ENCODE measurements at places on chromosomes 7 and 10.

- no peak for DNase-seq
Observed at GRCh38 chr10:121289800-121290199, 308.4 kb downstream of the FGFR2 start.

GRCh38 chr7:134355927-134356326, 39.2 kb upstream of the SLC35B4 start:
- peak; percentile 59 for DNase-seq

DNA sequence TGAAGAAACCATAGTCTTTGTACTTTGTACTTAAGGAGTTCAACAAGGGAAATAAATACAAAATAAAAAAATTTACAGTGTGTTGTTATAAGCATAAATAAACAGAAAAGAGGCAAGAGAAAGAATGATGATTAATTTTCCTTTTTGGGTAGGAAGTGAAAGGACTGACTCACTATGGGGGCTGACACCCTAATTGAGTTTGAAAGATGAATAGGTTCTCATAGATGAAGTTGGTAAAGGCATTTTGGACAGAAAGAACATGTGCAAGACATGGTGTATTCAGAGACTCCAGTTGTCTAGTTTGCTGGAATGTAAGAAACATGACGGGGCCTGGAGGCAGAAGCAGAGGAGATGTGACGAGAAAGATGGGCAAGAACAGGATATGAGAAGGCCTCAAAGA, 83.7 kb downstream of the VPS50 start:
- no peak for DNase-seq

DNA sequence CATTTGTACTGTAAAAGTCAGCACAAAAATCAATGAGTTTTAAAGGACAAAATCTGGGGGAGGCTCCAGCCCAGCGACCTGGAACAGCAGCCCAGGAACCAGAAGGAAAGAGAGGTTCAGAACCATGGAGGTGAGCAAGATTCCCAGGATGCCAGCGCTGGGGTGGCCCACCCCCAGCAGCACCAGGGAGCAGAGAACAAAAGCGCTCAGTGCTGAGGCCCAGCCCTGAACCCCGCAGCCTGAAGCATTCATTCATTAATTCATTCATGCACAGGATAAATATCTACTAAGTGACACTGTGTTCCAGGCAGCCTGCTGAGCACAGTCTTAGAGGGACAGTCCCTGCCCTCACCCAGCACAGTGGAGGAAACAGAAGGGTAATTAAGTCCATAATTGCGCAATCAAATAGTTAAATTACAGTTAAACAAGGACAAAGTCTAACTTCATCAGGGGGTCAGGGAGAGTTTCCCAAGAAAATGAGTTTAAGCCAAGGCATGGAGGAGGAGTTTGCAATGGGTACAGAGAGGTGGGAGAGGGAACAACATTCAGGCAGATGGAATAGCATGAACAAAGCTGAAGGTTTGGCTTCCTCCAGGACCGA, 202.3 kb downstream of the GRID1 start:
- DNase-seq, result no peak

- no peak for DNase-seq
Observed at GRCh38 chr7:47666164-47666862, 84.4 kb upstream of the TNS3 start.

GRCh38 chr10:84095811-84096497, 43.4 kb upstream of the GHITM start:
- no peak for DNase-seq
